NCI-H526 treated with DMSO at 0.1 percent for 48 hours (cell line): ENCODE measurements at places on chromosomes 12 and 14.

GRCh38 chr14:59638885-59639284 is 62.3 kb upstream of the CCDC175 start:
- no peak for DNase-seq

DNA sequence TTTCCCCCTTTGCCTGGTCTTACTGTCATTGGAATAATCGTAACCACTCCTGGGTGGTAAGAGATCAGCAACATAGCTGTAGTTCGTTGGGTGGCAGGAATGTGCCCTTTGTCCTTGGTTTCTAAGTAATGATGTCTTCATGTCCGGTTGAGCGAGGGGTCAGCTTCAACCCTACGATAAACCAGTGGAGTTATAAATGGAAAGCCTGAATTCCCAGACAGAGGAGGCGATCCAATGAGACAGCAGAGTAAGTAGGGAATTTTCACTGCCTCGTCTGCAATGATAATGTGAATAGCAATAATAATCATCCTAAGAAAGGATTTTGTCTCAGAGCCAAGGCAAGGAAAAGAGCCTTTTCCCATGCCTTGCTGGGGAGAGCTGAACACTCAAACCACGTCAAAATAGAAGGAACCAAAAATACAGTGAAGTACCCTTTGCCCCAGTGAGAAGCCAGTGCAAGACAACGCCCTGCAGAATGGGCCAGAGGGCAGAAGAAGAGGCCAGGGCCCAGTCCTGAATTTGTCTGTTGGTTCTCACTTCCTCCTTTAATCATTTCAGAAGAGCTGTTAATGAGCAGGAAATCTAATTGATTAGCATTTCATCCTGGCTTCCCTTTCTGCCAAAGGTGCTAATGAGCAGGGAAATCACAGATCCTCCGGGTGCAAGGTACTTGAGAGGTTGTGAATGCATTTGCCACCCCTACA is 330.7 kb downstream of the CACNA1C start:
- no peak for DNase-seq

DNA sequence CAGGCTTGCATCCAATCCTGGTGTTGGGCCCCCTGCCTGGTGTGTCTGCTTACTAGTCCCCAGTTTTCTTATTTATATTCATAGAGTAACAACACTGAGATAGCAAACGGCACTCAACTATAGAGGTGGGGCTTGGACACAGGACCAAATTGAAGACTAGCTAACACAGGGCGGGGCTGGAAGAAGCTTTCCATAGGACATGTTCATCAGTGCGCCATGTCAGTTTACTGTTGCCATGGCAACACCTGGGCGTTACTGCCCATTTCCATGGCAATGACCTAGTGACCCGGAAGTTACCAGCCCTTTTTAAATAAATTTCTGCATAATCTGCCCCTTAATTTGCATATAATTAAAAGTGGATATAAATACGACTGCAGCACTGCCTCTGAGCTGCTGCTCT is 275.5 kb upstream of the TMEM132C start:
- no peak for DNase-seq

- DNase-seq = no peak
Measured at GRCh38 chr12:88559199-88559598, 21.1 kb downstream of the KITLG start.

- DNase-seq = no peak
Measured at GRCh38 chr12:31119192-31119802, 45.6 kb downstream of the DDX11 start.

- no peak for DNase-seq
Measured at GRCh38 chr14:85813040-85813439, 283.1 kb downstream of the FLRT2 start.

GRCh38 chr12:31585271-31585670 is 5.7 kb downstream of the DENND5B start:
- DNase-seq = no peak

DNA sequence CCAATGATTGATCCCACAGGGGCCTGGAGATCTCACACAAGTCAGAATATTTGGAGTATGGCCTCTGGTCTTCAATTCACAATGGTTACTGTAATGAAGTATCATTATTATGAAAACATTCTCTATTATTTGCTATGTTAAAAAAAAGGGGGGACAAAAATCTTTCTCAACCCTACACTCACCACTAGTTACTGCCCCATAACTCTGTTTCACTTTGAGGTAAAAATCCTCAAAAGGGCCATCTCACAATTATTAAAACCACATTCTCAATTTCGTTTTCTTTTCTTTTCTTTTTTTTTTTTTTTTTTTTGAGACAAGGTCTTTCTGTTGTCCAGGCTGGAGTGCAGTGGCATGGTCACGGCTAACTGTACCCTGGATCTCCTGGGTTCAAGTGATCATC is 59.6 kb upstream of the KCNC2 start:
- DNase-seq = no peak

- DNase-seq = no peak
Measured at GRCh38 chr14:61659582-61659981, 35.7 kb upstream of the HIF1A start.
